ENCODE measurements at places on chromosomes 6 and 20.

DNA sequence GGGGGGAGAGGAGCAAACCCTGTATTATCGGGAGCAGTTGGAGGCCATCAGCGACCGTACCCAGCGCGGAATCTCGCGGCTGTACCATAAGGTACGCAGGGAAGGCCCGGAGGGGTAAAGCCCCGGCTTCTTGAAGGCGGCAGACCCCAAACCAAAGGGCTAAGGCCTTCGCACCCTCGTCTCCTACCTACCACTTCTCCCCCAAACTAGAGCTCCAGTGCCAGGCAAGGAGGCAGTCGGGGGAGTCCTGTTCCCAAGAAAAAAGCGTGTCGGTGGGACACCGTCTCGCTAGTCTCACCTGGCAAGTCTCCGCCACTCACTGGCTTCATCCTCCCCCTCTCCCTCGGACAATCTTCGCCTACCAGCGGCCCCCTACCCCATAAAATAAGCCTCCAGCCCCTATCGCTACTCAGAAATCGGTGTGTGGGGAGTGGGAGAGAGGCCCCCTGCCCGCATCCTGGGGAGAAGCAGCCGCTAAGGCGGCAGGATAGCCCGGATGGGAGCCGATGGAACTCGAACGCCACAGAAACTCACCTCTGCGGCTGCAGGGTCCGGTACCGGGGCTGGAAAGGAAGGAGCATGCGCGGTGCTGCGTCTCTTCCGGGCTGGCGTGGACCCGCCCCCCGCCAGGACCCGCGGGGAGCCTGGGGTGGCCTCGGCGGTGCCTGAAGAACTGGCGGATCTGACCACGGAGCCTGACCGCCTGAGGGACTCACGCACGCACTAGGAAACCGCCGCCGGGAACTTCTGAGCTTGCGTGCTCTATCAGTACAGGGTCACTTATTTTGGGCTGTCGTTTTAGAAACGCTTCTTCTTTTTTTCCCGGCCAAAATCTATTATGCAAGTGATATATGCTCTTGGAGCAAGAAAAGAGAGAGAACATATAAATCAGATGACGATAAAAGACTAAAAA lies at the start of gene RPS10:
TSS of gene RPS10 (minus strand) at position 572 of the 913 bp plus-strand sequence. CDS start 848 bp downstream, outside the sequence.
- DNase-seq = peak; percentile 82

- no peak for DNase-seq
These were observed 76.0 kb upstream of the PCSK2 start for GRCh38 chr20:17150858-17151257.

- DNase-seq = no peak
These were observed 158.6 kb upstream of the TNFAIP3 start for GRCh38 chr6:137708481-137708880.

DNA sequence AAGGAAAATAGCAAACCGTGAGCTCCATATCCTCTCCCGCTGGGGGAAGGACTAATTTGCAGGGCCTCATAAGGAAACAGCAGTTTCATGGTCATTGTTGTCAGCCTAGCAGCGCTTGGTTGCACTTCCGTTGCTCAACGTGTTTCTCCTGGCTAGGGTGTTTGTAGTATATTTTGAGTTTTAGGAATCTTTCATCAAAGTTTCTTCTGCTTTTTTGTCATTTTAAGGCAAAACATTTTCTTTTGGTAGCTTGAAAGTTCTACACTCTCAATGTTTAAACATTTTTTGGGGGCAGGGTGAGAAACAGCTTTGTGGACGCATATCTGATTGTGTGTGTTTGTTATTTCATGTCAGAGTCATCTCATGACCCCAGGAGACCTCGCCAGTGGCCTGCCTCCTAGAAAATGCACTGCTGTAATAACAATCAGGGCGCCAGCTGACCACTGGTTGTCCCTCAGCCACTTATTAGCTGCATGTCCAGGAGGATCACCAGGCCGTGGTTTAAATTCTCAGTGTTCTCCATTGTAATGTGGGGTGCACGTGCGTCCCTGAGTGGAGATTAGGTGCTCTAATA lies 20.6 kb downstream of the JARID2 start:
- no peak for DNase-seq

All from stimulated activated CD4-positive, alpha-beta T cell treated with anti-CD3 and anti-CD28 coated beads, TNF-alpha, amount 100 ng/mL, for 24 hours (primary cell).